ENCODE measurements at places on chromosomes 7 and 10.
A peak's percentile ranks its signal among the peaks of the same experiment; 100 is the strongest.

DNA sequence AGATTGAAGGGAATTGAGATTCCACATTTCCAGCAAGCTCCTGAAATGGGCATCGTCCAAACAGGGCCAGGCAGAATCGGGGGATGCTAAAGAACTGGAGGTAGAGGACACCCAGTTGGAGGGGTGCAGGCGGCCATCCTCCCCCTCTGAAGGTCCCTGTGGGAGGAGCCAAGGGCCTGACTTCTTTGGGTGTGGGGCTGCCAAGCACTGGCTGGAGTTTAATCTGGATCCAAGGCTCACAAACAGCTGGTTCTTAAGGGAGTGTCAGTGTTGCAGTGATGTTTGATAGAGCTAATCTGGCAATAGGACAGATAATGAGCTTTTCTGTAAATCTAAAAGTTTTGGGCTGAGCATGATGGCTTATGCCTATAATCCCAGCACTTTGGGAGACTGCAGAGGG lies 20.8 kb downstream of the TSPAN14 start:
- peaks cover 8% of the 10 kb centered on the region for H3K36me3 ChIP-seq
- DNase-seq, result no peak
- peaks cover 52% of the 10 kb centered on the region for H3K4me1 ChIP-seq
- H3K27me3 ChIP-seq, result no peaks in the 10 kb centered on the region
- H3K4me3 ChIP-seq, result no peak overlapping the region

GRCh38 chr10:49144058-49144720 lies 10.4 kb upstream of the FAM170B start:
- peaks cover 9% of the 10 kb centered on the region for H3K27me3 ChIP-seq
- no peaks in the 10 kb centered on the region for H3K4me1 ChIP-seq
- H3K4me3 ChIP-seq, result no peak overlapping the region
- no peak overlapping the region for H3K27ac ChIP-seq
- H3K36me3 ChIP-seq, result no peaks in the 10 kb centered on the region

GRCh38 chr10:103276896-103277712 lies at the start of gene INA:
TSS of gene INA (plus strand) at chr10:103277138. CDS start at chr10:103277212, 74 bp downstream.
- H3K4me3 ChIP-seq, result peak within 1 kb of the TSS; percentile 85
- H3K36me3 ChIP-seq, result no peaks in the 10 kb centered on the region
- no peak within 1 kb of the TSS for H3K27ac ChIP-seq
- no peaks in the 10 kb centered on the region for H3K4me1 ChIP-seq
- DNase-seq, result no peak

DNA sequence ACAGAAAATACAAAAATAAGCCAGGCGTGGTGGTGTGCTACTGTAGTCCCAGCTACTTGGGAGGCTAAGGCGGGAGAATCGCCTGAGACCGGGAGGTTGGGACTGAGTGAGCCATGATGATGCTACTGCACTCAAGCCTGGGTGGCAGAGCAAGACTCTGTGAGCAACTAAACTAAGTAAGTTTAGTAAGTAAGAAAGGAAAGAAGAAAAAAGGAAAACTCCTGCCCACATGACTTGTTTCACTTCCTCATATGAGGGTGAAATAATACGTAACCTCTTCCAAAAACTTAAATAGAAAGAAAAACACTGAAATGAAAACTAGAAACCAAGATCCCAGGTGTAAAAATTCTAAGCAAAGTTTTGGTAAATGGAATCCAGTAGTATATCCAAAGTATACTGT lies 79.6 kb downstream of the LARP4B start:
- H3K27me3 ChIP-seq, result no peaks in the 10 kb centered on the region
- H3K36me3 ChIP-seq, result peaks cover 12% of the 10 kb centered on the region
- H3K4me1 ChIP-seq, result peaks cover 36% of the 10 kb centered on the region
- H3K4me3 ChIP-seq, result no peak overlapping the region

- no peak for DNase-seq
- H3K4me3 ChIP-seq, result no peak overlapping the region
- H3K27me3 ChIP-seq, result no peaks in the 10 kb centered on the region
- peaks cover 3% of the 10 kb centered on the region for H3K36me3 ChIP-seq
Measured at GRCh38 chr10:103923502-103923901, 5.5 kb upstream of the STN1 start.

- no peak for DNase-seq
- no peak overlapping the region for H3K27ac ChIP-seq
- H3K36me3 ChIP-seq, result peaks cover 3% of the 10 kb centered on the region
- H3K27me3 ChIP-seq, result peaks cover 4% of the 10 kb centered on the region
Measured at GRCh38 chr10:87979847-87980246, 116.4 kb downstream of the PTEN start.

DNA sequence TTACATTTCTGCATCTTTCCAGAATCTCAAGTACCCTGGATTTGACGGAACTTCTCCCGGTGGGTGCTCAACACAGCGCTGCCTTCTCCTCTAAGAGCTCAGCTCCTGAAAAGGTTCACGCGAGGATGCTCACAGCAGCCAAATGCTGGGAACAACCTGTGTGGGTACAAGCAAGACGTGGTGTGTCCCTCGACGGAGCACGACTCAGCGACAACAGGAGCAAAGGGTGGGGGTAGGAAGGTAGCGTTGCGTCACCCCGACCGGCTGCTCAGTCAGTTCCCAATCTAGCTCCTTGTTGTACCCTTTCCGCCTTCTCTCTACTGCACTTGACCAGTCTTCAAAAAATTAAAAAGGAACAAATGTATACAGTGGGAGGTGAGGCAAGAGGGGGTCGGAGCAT lies 117.3 kb downstream of the PTPRN2 start:
- no peak overlapping the region for H3K27ac ChIP-seq
- peaks cover 24% of the 10 kb centered on the region for H3K27me3 ChIP-seq
- H3K4me1 ChIP-seq, result peaks cover 3% of the 10 kb centered on the region
- H3K4me3 ChIP-seq, result no peak overlapping the region

DNA sequence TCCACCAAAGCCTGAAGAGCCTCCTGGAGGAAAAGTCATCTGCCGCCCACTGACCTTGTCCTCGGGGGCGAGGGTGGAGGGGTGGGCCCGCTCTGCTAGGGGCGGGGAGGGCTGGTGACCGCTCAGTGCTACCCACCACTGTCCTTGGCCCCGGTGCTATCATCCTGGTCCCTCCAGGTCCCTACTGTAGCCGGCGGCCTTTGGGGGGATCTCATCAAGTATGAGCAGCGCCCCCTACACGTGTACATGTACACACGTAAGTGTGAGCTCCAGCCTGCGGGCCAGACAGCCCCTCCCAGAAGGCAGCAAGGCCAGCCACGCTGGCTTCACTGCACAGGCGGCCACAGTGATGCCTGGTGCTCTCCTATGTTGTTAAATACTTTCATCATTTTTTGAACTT lies 19.6 kb downstream of the TTYH3 start:
- no peaks in the 10 kb centered on the region for H3K36me3 ChIP-seq
- H3K27me3 ChIP-seq, result no peaks in the 10 kb centered on the region
- H3K4me3 ChIP-seq, result no peak overlapping the region
- no peak overlapping the region for H3K27ac ChIP-seq
- H3K4me1 ChIP-seq, result no peaks in the 10 kb centered on the region
- no peak for DNase-seq

- no peaks in the 10 kb centered on the region for H3K27me3 ChIP-seq
- H3K27ac ChIP-seq, result no peak overlapping the region
- H3K4me1 ChIP-seq, result peaks cover 13% of the 10 kb centered on the region
- H3K36me3 ChIP-seq, result peaks cover 2% of the 10 kb centered on the region
- no peak for DNase-seq
Measured at GRCh38 chr7:77222065-77222464, 22.4 kb upstream of the FGL2 start.

DNA sequence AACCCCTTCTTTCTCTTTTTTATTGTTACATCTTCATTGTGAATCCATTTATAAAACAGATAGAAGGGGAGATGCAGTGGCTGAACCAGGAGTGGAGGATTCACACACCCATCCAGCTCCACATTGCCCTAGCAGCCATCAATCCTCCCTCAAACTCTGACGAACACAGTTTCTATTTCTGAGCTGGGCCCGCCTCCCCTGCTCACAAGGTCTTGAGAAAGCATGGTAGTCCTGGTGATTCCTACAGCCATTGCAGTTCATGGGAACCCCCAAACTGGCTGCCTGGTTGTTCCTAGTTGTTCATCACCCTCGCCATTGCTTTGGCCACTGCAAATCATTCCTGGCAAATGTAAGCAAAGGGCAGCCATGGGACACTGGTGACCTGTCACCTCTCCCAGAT lies 258.5 kb upstream of the AOAH start:
- no peak overlapping the region for H3K4me3 ChIP-seq
- DNase-seq, result no peak
- no peaks in the 10 kb centered on the region for H3K27me3 ChIP-seq
- no peaks in the 10 kb centered on the region for H3K36me3 ChIP-seq

DNA sequence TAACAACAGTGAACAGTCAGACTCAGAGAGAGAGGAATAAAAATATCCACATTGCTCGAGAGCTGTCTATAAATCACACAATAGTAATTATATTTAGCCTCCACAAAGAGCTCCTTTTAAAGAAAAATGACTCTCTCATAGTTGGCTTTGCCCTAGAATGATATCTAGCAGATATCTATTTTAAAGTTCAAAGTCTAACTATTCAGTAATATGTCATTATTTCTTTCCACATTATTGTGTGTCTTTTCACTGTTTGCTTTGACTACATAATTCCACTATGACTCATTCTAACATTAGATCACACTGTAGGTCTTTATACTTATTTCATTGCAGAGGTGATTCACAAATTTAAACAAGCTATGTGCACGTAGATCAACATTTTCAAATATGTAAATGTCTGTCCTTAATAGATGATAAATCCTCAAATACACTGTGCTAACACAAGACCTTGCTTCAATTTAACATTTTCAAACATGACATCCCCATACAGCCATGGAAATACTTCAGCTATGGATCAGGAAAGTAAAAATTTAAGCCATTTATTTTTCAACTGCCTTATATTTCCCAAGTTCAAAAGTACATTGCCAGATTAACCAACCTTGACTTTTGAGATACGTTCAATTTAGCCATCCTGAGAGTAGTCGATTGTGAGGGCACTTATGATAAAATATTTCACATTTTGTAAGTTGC lies 99.9 kb upstream of the AKR1E2 start:
- no peak overlapping the region for H3K4me3 ChIP-seq
- H3K27me3 ChIP-seq, result peaks cover 13% of the 10 kb centered on the region
- no peaks in the 10 kb centered on the region for H3K36me3 ChIP-seq
- no peak for DNase-seq
